AG09309 (cell line): ENCODE measurements at places on chromosomes 16 and 17.

GRCh38 chr16:49716339-49716934 lies 139.5 kb downstream of the ZNF423 start:
- DNase-seq: no peak

GRCh38 chr17:73956595-73957465 lies 246.6 kb upstream of the RPL38 start:
- DNase-seq: no peak

GRCh38 chr17:82408288-82408937 lies 9.7 kb upstream of the HEXD start:
- no peak for DNase-seq

DNA sequence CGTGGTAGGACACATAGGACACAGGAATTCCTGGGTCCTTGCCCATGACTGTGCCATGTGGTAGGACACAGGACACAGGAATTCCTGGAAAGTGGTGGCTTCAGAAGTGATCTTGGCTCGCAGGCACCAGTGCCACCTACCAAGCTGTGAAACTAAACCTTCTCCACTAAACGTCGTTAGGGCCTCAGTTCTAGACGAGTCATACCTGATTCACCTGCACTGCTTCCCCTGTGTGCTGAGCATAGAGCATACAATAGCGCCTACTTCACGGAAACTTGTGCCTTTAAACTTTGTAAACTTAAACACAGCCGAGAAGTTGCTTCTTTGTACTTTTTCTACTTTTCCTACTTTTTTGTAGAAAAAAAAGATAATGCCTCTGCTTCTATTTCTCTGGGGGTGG lies 4.8 kb downstream of the SOX8 start:
- DNase-seq: no peak

DNA sequence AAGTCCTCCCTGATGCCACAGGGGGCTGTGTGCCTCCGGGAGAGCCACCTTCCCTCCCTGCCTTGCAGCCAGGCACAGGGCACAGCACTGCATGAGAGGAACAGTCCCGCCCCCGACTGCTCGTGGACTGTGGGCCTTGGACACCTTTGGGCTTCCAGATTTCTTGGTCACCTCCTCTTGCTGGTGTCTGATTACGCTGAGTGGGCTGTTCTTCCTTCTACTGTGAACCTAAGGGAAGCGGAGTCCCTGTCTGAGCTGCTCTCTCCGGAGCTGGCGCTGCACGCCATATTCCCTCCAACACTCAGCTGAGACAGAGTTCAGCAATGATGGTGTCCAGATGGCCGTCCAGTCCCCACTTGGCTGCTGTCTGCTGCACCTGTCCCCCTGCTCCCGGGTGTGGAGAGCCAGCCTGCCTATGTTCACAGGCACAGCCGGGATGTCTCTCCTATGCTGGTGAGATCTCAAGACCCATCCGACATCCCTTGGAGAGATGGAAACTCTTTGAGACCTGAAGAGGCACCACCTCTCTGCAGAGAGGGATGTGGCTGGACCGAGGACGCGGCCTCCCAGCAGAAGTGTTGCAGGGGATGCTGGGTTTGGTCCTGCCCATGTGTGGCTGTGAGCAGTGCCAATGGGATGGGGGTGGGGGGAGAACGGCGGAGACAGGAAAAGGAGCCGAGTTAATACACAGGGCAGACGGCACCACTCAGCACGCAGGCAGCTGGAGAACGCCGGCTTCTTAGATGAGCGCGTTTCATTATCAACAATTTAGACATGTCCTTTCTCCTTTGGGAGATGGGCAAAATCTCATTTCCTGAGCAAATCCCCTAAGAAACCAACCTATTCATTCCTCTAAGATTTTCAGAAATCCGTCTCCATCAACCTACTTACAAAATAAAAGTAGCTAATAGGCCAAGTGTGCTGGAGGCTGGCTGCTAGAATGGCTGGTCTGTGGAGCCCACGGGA lies 171.9 kb downstream of the ENGASE start:
- no peak for DNase-seq

DNA sequence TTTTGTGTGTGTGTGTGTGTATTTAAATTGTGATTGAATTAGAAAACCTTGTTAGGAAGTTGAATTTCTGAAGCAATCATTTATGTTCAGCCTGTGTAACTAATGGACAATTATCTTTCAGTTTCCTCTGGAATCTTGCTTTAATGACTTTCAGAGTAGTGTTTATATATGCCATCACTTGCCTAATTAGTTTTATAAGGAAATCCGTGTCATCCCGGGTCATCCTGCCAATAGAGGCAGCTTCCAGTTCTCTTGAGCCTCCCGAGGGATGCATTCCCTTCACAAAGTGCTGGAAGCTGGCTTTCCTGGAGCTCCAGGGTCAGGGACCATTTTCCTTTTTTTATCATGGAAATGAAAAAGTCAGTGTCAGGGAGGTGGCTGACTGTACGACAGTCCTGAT lies 42.9 kb downstream of the PRKCA start:
- DNase-seq: no peak

- no peak for DNase-seq
These were observed 84.8 kb downstream of the CDYL2 start for GRCh38 chr16:80719573-80719972.

GRCh38 chr17:29740017-29740416 lies 117.3 kb upstream of the CORO6 start:
- DNase-seq: no peak

GRCh38 chr17:71845337-71845736 lies 275.5 kb upstream of the SOX9 start:
- DNase-seq: no peak

DNA sequence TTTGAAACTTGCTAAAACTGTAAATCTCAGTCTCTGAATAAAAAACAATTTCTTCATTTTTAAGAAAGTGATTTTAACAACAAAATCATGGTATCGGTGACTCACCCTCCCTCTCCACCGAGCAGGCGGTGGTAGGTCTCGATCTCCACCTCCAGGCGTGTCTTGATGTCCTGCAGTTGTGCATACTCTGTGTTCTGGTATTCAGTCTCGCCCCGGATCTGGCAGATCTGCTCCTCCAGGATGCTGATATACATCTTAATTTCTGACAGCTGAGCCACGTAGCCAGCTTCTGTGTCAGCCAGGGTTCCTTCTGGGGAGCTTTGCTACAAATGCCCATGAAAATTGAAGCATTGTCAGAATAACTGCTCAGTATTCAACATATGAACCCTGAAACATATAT lies 15.4 kb upstream of the KRT24 start:
- no peak for DNase-seq

DNA sequence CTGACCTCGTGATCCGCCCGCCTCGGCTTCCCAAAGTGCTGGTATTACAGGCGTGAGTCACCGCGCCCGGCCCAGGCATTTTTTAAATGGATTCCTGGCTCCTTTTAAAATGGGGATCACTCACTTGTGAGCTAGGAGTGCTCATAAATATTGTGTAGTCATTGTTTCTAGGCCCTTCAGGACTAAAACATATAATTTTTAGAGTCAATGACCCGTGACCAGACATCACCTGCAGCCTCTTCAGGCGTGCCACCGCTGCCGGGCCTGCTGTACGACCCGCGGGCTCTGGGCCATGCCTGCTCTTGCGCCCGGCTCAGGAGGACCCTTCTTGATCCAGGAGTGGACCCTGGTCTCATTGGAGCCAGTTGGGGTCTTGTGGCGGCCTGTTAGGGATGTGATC lies 30.8 kb downstream of the EFCAB5 start:
- no peak for DNase-seq

- DNase-seq: no peak
These were observed 51.1 kb upstream of the LGALS9 start for GRCh38 chr17:27579897-27580321.

DNA sequence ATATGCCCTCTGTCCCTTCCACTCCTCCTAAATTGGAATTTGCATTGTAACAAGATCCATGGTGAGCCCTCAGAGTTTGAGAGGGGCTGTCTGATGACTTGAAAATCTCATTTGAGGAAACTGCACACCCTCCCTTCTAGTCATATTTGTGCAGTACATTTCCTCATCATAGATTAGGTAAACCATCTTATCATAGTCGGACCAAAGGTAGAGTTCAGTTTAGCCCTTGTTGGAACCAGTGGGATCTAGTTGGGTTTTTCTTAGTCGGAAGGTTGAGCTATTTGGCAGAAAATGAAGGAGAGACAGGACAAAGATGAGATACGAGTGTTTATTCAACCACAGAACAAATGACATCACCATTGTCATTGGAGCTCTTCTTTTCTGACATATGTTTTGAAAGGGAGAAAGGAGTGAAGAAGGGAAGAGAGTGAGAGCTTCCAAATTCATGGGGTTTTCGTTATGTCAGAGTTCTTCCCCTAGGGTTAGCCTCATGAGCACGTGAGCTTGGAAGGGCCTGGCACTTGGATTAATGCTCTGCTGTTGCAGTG lies 15.8 kb upstream of the KRT20 start:
- DNase-seq: no peak

- DNase-seq: no peak
These were observed 183.1 kb upstream of the PSMD7 start for GRCh38 chr16:74113545-74113944.

DNA sequence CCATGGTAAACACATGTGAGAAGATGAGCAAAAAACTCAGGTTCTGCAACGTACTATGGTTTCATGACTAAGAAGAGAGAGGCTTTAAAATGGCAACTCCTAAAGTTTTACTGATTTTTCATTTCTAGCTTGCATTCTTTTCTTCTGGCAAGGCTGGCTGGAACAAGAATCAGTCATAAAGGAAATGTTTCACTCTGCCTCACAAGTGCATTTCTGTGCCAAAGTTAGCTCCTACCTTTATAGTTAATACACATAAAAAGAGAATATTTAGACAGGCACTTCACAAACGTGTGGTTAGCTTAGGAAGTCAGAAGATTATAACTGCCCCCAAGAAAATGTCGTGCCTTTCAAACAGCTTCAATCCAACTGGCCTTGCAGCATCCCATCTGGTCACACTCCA lies 417.1 kb upstream of the CDH11 start:
- peak; percentile 48 for DNase-seq

- DNase-seq: no peak
These were observed 955 bp downstream of the ACLY start for GRCh38 chr17:41917679-41918313.

DNA sequence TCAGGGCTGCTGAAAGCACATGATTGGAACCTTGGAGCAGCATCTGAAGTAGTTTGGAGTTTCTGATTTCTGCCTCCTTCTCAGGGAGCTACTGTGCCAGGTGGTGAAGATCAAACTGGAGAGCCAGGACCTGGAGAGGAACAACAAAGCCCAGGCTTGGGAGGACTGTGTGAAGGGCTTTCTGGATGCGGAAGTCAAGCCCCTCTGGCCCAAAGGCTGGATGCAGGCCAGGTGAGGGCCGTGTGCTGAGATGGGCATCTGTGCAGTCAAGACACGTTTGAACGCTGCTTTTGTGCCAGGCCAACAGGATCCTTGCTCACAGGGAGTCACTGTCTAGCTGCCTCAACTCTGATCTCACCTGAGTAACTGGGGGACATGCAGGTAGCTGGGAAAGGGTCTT lies 23.8 kb downstream of the UBN1 start:
- DNase-seq: no peak

DNA sequence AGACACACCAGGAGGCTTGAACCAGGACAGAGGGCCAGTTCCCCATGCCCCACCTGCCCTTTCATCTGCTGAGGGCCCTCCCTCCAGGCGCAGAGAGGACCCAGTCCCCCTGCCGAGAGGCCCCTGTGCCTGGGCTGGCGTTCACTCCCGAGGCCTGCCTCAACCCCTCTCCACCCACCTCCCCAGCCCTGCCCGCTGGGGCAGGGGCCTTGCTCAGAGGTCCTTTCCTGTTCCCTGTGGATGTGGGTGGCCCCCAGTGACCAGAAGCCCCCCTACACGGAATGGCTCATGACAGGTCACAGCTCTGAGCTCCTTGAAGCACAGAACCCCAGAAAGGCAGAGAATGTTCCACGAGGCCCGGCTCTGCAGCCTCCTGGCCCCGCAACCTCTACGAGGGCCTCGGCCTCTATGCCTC lies 6.7 kb downstream of the TMC6 start:
- no peak for DNase-seq

- DNase-seq: no peak
These were observed 20.5 kb downstream of the BRCA1 start for GRCh38 chr17:43104665-43105064.

GRCh38 chr17:75588596-75589011 lies 1.0 kb downstream of the MYO15B start:
- no peak for DNase-seq

GRCh38 chr16:30744183-30744582 lies 4.0 kb upstream of the PHKG2 start:
- DNase-seq: no peak

- DNase-seq: no peak
These were observed 32.9 kb downstream of the BAHCC1 start for GRCh38 chr17:81428121-81428515.
